ENCODE measurements at places on chromosomes 6 and 20. TPM values are rescaled to one million over a fixed set of nuclear protein-coding genes. Genes with fewer than 3 reads are reported as not detected.
A peak's percentile ranks its signal among the peaks of the same experiment; 100 is the strongest.

CALHM4 gene
- total RNA-seq = not detected

IPCEF1 gene
- 1.3 TPM for total RNA-seq

GRCh38 chr6:47028835-47029360 is 13.2 kb downstream of the ADGRF1 start:
- DNase-seq = no peak

- DNase-seq = no peak
Observed at GRCh38 chr20:36018208-36018988, 50.0 kb downstream of the CNBD2 start.

GRCh38 chr6:128754658-128755256 is 128.2 kb upstream of the LAMA2 start:
- no peak for DNase-seq

- no peak for DNase-seq
Observed at GRCh38 chr6:102798636-102799035, 1405.1 kb downstream of the GRIK2 start.

GRCh38 chr6:139295901-139296300 is 4.1 kb upstream of the TXLNB start:
- DNase-seq = no peak

DNA sequence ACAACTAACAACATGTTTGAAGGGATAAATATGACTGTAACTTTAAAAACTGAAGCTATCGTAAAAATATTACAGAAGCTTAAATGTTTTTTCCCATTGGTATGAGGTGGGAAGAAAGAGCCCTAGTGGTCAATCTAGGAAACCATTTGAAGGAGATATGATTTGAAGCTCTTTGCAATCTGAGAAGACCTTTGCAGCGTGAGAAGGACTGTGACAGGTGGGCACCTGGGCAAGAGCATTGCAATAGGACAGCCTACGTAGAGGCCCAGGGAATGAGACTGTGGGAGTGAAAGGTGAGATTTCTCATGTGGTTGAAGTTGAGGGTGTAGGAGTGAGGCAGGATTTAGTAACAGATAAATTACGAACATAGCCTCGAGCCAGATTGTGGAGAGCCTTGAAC is 108.0 kb upstream of the PDE7B start:
- DNase-seq = no peak

DNA sequence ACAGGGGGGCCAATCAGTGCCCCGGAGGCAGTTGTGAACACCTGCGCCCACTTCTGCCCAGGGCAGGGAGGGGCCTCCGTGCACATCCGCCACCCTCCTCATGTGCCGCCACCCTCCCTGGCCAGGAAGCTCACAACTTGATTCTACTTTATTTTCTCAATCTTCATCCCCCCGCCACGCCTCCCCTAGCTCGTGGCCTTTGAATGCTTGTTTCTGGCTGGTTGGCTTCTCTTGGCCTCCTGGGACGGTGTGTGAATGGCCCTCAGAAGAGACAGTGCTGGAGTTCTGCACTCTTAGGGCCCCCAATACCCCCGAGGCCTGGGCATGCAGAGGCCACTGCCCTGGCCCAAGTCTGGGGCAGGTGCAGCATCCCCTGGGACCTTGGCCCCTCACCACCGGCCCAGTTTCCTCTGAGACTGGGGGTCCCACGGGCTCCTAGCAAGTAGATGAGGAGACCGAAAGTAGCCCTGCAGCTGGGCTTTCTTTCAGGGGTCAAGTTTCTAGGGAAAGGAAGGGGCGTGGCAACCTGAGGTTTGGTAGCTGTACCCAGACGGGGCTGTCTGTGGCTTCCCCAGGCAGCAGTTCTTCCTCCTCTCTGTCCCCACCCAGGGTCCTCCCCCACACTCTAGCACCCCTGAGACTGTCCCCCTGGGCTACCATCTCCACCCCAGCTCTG is 1.3 kb downstream of the RGS19 start:
- no peak for DNase-seq

CLVS2 gene
- not detected for total RNA-seq

FAM209B gene
- total RNA-seq = not detected

DNA sequence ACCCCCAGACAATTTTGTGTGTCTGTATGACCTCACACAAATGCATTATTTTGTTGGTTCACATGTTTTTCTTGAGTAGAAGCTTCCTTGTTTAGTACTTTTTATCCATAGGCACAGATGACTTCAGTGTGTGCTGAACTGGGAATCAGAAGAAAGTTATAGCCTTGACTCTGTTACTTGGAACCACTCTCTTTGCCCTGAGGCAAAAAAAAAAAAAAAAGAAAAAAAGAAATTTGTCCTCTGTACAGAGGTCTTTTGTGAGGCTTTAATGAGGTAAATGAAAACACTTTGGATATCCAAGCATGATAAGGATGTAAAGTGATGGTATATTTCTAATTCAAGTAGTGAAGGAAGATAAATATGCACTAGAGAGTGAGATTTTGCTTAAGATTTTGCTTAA is 51.9 kb downstream of the TRMT11 start:
- DNase-seq = no peak

GRCh38 chr6:19501737-19502245 is 335.4 kb upstream of the ID4 start:
- DNase-seq = no peak

FOXC1 gene
- 15.7 TPM for total RNA-seq

- peak; percentile 16 for DNase-seq
Observed at GRCh38 chr20:37564388-37565133, 36.9 kb upstream of the BLCAP start.

DNA sequence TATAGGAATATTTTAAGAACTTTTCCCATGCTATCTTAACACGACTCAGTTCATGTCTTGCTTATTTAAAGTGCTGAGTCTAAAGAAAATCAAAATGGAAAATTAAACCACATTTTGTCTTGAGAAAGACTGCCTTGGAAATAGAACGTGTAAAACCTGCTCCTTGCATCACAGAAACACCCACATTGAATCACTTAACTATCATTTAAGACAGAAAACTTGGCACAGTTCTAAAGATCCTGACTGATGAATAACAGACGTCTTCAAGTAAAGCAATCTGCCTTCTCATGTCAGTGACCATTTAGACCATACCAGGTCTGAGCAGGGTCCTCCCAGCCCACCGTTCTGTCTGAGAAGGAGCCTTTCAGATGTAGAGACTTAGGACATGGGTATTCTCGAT is 7.4 kb downstream of the PERP start:
- peak; percentile 53 for DNase-seq

GRCh38 chr6:145629478-145629877 is 105.8 kb downstream of the EPM2A start:
- no peak for DNase-seq

SSTR4 gene
- total RNA-seq = not detected

CCDC170 gene
- 0.82 TPM for total RNA-seq

- DNase-seq = peak; percentile 39
Observed at GRCh38 chr20:45823949-45824835, 2.9 kb downstream of the TNNC2 start.

DNA sequence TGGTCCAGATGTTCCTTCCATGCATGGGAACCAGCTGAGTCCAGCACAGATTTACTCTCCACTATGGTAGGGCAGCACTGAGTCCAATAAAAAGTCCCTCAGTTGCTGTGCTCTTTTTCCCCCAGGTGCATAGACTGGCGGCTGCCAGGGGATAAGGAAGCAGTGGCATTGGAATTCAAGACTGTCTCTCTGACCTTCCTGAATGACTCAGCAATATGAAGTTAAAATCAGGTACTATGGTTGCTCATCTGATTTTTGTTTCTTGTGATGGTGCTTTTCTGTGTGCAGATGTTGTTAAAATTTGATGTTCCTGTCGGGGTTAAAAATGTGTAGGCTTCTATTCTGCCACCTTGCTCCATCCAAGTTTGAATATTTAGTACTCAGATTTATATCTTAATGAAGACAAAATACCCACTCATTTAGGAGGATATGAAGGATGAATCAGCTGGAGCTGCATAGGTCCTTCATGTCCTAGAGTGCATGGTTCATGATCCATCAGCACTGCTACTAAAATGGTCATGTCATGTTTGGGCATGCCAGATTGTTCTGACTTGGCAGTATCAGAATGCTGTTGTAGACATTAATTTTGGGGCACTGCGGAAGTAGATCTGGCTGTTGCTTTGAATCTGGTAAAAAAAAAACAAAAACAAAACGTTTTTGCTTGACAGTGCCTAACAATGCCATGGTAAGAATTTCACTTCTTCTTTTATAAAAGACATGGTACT is 321.2 kb upstream of the MAP3K7 start:
- no peak for DNase-seq

DNA sequence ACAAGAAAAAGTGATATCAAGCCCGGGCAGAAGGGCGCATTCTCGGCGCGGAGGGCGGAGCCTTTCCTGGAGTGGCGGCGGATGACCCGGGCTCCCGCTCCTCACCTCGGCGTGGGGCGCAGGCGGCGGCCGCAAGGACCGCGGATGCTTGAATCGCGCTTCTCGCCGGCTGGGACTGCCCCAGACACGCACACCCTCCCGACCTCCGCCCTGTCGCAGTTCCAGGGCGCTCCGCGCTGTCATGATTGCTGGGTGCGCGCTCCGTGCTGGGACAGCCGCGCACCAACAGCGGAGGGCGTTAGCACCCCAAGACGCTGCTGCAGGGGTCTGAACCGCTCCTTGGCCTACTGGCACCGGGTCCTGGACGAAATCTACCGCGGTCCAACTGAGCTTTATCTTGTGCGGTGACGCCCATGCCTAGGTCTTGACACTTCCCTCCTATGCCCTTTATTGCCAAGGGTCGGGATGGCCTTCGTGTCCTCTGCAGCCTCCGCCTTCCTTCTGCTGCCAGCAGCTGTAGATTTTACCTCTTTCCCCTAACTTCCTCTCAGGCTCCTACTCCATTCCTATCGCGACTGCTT is 43.3 kb downstream of the IRAK1BP1 start:
- DNase-seq = peak; percentile 8

- no peak for DNase-seq
Observed at GRCh38 chr20:37053230-37053950, 42.4 kb downstream of the RBL1 start.

DNA sequence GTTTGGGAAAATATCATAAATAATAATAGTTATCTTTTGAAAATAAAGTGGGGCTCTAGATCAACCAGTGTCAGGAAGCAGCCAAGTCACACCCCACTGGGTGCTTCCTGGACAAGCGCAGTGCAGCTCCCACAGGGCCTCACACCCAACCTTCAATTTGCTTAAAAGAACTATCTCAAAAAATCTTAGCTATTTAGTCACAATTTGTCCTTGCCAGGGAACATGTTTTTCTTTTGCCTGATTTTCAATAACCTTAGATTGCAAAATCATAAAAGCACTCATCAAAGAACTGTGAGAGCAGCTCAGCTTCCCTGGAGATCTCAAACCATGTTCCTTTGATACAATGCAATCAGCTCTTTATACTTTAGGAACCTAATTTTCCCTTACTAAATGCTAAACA is 1.6 kb upstream of the NCOA7 start:
- peak; percentile 45 for DNase-seq

GRCh38 chr20:25394276-25394675 is 3.6 kb upstream of the ABHD12 start:
- DNase-seq = no peak

DNA sequence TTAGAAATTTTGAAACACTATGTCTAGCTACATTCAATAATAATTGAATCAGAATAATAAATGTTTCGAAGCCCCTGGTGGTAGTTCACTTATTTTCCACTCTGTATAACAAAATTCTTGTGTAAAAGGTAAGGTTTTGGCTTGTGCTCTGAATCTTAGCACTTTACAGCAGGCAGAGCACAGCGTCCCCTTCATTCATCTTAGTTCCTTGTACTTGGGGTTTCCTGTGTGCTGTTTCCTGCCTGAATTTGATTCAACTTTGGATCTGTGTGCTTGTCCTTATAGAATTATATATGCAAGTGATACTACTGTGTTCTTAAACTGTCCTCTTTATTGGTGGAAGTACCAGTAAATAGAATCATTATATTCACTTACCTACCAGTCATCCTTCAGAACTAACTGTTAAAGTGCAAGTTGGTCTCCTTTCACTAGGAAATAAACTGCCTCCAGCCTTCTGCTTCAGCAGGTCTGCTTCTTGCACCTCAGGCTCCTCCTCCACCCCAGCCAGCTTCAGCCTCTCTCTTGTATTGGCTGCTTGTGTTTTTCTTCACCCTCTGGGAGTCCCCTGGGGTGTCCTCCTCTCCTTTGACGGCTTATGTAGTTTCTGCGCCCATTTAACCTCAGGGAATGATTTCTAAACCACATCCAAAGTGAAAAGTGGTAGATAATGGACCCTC is 28.8 kb upstream of the TULP4 start:
- DNase-seq = peak; percentile 22

CGA gene
- not detected for total RNA-seq

GRCh38 chr6:15715851-15716250 is 53.0 kb upstream of the DTNBP1 start:
- DNase-seq = no peak

EPPIN gene
- not detected for total RNA-seq

VSX1 gene
- total RNA-seq = not detected

SUMO4 gene
- total RNA-seq = not detected

EFCAB8 gene
- total RNA-seq = not detected

PROKR2 gene
- not detected for total RNA-seq

DNA sequence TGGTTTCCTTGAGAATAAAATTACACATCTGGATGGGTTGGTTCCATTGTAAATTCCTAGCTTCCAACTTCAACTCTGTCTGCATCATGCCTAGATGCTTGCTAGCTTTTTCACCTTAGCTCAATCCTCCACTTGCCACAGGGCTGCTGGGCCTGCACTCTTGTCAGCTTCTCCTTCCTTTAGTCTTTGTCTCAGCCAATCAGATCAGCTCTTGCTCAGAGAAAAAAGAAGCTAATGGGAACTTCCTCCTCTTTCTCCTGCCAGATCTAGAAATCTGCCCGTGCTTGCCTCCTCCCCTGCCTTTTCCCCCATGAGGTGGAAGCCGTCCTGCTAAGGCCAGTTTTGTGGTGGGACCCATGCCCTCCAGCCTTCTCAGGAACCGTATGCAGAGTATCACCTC is 18.5 kb downstream of the RAE1 start:
- DNase-seq = no peak

DNA sequence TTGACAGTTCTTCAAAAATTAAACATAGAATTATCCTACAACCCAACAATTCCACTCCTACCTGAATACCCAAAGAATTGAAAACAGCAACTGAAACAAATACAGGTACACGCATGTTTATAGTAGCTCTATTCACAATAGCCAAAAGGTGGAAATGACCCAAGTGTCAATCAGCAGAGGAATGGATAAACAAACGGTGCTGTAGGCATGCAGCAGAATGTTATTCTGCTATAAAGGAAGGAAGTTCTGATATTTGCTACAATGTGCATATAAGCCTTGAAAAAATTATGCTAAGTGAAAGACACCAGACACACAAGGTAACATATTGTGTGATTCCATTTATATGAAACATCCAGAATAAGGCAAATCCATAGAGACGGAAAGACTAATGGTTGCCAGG is 38.5 kb upstream of the PRELID3B start:
- DNase-seq = no peak
